NCI-H1436 (cell line): ENCODE measurements at places on chromosomes 3 and 15.

GRCh38 chr3:69309814-69310213, 76.1 kb downstream of the FRMD4B start:
- DNase-seq = no peak

DNA sequence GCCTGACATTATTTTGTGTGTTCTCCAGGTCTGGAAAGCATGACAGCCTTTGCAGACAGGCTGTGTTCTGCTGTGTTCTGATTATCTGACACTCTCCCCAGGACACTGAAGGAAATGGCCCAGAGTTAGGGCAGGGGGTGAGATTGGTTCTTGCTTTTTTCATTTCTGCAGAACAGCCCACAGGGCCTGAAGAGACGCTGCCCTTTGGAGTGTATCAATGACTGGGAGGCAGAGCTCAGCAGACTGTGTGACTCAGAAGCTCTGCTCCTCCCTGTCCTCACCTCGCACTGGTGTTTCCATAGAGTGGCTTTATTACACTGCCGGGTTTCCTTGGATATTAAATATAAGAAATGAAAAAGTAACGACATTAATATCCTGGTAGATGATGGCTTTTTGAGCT, 523.6 kb downstream of the NTRK3 start:
- DNase-seq = no peak

- no peak for DNase-seq
Observed at GRCh38 chr15:90814191-90814821, 54.1 kb upstream of the FURIN start.

DNA sequence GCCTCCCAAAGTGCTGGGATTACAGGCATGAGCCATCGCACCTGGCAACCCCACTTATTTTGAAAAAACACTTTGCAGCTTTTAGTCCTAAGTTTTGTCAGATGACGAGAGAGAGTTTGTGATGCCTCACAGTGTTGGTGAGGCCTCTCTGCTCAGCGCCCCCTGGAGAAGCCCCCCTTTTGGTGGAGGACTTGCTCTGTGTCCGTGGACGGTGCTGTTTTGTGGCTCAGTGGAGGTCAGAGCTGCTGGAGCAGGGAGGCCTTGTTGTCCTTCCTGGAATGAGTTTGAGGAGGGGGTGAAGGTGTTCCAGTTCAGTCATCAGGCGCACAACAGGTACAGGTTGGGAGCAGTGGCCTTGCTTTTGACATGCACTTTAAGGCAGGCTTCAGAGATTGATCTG, 58.0 kb downstream of the PGPEP1L start:
- DNase-seq = no peak

DNA sequence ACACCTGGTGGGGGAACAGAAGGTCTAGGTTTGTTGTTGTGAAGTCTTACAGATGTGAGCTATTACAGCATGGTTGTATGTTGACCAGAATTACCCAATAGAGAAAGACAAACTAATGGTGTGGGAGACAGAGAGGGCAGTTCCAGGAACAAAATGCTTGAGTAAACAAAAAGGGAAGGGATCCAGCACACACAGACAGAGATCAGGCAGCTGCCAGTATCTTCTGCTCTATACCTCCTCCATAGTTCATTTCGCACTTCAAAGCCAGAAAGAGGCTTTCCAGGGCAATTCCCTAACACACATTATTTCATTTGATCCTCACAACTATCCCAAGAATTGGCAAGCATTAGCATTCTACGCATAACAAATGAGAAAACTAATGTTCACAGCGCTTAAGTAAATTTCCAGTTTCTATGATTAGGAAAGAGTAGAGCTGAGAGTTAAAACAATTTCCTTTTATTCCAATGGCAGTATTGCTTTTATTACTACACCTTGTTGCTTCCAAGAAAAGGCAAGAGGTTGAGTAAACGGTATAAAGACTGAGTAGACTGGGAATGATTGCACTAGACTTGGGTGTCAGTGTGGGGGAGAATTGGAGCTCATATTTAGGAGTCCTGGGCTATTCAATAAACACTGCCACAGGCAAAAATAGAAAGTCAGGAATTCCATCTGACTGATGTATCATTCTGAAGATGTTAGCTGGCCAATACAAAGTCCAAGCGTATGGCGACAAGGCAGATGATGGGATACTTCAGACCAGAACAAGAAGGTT, 39.7 kb upstream of the ZNF280D start:
- DNase-seq = no peak

DNA sequence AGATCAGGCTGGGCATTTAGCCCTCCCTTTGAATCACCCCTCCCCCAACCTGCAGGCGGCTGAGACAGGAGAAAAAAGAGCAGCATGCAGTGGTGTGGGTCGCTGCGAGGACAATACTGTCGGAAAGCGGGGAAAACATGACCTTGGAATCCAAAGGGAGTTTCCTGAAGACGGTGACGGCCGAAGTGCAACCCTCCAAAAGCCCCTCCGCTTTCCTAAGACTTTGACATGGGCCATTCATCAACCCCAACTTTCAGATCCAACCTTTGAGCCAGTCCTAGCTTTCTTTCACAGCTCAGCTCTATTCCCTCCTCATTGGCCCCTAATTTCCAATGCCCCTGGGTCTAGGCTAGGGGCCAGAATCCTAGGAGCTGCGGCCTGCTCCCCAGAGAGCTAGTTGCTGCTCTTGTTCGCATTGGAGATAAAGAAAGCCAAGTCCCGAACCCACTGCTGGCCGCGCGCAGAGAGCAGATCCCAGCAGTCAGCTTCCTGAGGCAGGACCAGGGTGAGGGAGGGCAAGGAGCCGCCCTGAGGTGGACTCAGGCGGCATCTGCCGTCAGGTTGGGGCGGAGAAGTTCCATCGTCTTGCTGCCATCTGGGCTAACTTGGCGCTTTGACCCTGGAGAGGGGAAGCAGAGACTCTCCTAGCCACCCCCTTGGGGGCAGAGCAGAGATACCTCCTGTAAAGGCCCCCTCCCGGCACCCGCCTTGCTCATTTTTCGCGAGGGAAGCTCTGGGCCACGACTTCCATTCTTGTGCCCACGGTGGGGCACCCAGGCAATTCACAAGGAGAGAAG, 914 bp downstream of the ZIC4 start:
- DNase-seq = no peak
